Activated T-cell treated with anti-CD3 and anti-CD28 coated beads for 48 hours (primary cell): ENCODE measurements at places on chromosomes 1 and 21.

DNA sequence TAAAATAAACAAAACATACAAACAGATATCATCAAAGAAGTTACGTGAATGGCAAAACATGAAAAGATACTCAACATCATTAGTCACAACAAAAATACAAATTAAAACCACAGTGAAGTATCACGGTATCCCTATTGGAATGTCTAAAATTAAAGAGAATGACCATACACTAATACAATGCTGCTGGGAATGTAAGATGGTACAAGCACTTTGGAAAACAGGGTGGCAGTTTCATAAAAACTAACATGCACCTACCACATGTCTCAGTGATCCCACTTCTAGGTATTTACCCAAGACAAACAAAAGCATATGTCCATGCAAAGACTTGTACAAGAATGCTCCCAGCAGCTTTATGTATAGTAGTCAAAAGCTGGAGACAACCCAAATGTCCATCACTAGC, 69.1 kb downstream of the HSF2BP start:
- no peak for DNase-seq

GRCh38 chr1:98053471-98054366, 132.9 kb upstream of the DPYD start:
- peak; percentile 63 for DNase-seq

DNA sequence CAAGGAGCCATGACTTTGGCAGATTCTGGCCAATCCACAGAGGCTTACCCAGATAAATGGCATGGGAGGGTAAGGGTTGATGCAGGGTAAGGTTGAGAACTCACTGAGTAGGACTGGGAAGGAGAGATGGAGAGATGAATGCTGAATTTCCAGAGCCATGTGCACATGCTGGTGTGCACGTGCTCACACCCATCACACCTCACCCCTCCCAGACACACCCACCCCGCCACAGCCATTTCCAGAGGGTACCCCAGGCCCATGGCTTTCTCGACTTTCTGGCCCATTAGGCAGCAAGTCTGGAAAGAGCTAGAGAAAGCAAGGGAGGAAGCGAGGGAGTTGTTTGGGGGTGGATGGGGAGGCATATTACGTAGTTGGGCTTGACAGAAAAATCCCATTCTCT, 1.6 kb downstream of the CACNA1S start:
- DNase-seq: no peak

GRCh38 chr1:156419854-156420204, 50.8 kb downstream of the RHBG start:
- no peak for DNase-seq

- DNase-seq: no peak
Measured at GRCh38 chr1:10252508-10252907, 42.1 kb downstream of the KIF1B start.

- no peak for DNase-seq
Measured at GRCh38 chr21:46542588-46543124, 62.2 kb downstream of the S100B start.

- no peak for DNase-seq
Measured at GRCh38 chr1:152191260-152191659, 32.2 kb upstream of the RPTN start.

DNA sequence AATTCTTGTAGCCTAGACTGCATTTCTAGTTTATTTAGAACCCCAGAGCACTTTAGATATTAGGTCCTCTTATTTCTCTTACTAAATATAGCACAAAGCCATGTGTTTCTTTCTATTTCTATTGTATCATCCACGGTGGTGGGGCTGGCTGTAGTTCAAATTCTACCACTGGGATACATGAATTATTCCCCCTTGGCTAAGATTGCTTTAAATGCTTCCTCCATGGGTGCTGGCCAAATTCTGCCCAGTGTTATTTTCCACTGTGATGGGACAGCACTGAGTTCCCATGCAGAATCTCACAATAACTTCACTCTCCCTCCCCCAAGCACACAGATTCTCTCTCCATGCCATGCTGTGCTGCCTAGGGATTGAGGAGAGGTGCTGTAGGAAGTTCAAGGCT, 41.5 kb upstream of the GBP6 start:
- no peak for DNase-seq

- DNase-seq: no peak
Measured at GRCh38 chr1:74388855-74389254, 123.6 kb downstream of the LRRC53 start.

DNA sequence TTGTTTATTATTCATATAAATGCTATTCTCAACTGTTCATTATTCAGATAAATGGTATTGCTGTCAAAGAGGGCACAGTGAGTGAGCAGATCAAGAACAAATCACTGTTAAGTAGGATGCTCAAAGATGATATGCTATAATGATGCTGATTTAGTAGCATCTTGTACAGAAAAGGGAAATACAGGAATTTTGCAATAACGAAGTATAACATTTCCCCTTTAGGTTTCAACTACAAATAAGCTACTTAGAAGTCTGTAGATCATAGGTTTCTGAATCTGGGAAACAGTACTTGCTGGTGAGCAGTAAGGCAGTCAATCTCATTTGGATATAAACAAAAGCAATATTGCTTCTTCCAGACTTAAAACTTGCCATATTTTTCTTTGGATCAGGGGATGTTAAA, 27.3 kb upstream of the RCOR3 start:
- DNase-seq: no peak

DNA sequence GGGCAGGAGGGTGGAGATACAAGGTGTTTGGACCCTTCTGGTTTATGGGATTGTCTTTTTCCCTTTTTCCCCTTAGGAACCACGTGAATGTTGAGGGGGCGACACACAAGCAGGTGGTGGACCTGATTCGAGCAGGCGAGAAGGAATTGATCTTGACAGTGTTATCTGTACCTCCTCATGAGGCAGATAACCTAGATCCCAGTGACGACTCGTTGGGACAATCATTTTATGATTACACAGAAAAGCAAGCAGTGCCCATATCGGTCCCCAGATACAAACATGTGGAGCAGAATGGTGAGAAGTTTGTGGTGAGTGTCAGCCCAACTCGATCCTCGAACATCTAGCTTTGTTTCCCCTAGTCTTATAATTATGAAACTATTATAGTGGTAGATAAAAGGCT, 27.0 kb downstream of the SNX27 start:
- no peak for DNase-seq

DNA sequence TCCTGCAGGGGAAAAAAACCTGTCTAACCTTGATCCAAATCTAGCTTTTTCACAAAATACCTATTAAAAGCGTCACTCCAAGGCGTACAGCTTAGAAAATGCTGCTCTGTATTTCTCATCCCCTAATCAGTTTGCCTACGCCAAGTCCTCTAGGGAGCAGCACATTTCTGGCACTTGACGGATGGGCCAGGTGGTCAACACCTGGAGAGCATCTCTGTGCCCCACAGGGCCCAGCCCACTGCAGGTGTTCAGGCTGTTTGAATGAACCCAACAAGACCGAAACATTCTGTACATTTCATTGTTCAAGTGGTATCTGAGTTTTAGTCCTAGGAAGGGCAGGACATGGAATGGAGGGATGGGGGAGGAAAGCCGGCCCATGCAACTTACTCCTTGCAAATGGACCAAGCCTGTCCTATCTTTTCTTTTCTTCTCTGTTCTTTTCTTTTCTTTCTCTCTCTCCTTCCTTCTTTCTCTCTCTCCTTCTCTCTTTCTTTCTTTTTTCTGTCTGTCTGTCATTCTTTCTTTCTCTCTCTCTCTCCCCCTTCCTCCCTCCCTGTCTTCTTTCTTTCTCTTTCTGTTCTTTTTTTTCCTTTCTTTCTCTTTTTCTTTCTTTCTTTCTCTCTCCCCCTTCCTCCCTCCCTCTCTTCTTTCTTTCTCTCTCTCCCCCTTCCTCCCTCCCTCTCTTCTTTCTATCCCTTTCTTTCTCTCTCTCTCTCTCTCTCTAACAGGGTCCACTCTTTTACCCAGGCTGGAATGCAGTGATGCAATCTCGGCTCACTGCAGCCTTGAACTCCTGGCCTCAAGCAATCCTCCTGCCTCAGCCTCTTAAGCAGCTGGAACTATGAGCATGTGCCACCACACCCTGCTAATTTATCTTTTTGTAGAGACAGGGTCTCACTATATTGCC, 29.1 kb downstream of the IGFN1 start:
- DNase-seq: no peak

DNA sequence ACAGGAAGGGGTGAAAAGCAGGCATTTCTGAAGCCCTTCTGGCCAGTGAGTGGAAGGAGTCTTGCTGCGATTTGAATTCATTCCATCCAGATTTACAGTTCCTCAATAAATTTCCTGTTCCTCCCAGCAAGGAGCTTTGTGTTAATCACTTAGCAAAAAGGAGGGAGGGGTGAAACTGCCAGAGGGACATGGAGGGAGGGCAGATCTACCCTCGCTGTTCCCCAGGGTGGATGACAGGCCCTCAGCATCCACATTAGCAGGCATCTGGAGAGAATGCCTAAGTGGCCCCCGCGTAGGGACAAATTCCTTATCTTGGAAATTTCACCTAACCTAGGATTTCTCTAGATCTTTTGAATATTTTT, 1.2 kb downstream of the ETV3 start:
- no peak for DNase-seq

GRCh38 chr1:232980355-232980978, 30.1 kb downstream of the NTPCR start:
- no peak for DNase-seq

- no peak for DNase-seq
Measured at GRCh38 chr1:230240446-230241086, 173.5 kb downstream of the GALNT2 start.

- DNase-seq: no peak
Measured at GRCh38 chr1:9842781-9843575, 19.2 kb upstream of the CLSTN1 start.

DNA sequence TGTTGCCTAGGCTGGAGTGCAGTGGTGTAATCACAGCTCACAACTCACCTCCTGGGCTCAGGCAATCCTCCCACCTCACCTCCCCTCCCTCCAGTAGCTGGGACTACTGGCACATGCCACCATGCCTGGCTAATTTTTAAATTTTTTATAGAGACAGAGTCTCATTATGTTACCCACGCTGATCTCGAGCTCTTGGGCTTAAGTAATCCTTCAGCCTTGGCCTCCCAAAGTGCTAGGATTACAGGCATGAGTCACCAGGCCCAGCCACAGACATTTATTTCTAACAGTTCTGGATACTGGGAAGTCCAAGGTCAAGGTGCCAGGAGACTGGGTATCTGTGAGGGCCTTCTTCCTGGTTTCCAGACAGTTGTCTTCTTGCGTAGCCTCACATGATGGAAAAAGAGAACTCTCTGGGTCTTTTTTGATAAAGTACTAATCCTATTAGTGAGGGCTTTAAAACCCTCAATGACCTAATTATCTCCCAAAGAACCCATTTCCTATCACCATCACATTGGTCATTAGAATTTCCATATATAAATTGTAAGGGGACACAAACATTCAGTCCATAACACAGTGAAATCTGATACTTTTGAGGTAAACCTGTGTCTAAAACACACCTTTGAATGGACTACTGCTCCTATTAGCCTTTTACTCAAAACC, 67.9 kb downstream of the PHACTR4 start:
- DNase-seq: no peak

DNA sequence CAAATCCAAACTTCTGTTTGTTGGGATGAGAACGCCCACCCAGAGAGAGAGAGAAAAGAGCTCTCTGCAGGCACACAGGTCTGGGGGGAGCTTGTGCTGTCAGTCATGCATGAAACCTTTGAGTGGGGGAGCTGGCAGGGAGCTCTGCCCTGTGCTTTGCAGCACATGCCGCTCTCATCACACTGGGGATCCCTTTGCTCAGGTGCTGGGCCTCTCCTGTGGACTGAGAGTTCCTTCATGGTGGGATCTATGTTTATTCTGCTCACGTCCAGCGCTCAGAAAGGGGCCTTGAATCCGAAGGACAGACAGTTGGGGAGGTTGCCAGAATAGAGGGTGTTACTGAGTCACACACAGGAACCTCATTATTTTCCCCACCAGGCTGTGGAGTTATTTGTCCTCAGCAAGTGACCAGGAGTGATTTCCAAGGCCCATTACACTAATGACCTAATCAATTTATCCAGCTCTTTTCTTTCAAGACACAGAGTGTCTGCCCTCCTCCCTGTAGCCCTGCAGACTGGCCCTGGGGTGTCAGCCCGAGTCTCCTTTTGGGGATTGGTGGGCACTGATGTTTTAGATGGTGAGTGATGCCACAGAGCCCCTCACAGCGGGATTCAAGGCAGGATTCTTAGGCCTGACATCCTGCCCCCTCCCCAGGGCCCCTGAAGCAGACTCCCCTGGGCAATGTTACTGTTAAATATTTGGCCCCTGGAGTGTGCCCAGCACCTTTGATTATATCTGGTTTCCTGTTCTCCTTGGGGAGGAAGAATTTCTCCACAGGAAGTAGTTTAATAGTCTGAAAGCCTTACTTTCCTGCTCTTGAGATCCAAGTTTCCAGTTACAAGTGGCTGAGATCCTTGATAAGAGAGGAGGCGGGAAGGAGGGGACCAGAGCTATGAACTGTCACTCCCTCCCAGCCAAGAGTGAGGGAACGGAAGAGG, 22.3 kb downstream of the MYBPH start:
- DNase-seq: no peak

GRCh38 chr1:65793359-65793732, 651 bp downstream of the PDE4B start:
- DNase-seq: no peak

- no peak for DNase-seq
Measured at GRCh38 chr1:234997896-234998741, 130.5 kb downstream of the TOMM20 start.

DNA sequence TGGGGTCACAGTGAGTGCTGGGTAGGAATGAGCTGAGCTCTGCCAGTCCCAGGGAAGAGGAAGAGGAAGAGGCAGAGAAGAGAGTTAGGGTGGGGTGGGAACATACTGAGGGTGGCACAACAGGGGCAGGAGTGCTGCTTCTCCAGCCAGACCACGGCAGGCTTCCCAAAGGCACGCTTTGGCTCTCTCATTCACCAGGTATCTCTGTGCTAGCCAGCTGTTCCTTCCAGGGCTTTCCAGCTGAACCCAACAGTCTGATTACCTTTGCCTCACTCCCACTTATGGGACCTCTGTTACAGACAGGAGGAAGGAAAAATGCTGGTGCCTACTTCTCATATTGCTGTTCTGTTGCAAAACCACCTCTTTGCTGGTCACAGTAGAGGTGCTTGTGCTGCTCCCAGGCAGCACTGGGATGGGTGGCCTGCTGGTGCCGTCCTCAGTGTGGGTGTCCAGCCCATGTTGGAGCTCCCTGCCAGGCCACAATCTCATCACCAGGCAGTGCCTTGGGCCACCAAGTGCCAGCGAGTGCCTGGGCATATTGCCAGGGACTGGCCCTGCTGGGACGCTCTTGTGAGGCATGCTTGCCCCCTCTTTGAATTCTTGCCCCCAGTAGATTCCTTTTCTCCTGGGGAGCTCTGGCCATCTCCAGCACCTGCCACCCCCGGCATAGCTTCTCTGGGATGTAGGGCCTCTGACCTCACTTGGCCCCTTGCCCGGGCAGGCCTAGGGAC, 2.1 kb downstream of the ADORA1 start:
- no peak for DNase-seq

DNA sequence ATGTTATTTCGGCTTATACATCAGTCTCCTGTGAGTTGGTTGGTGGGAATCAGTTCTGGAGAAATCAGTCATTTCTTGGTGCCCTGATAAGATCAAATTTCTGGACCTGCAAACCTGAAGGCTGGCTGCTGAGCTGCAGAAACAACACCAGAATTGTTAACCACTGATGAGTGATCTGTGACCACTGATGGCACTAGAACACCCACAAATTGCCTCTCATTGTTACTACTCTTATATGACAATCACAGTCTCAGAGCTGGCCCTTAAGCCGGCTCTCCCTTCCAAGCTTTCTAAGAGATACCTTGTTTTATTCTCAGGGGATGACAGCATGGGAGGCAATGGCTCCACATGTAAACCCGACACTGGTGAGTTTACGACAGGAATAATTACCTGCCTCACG, 1.9 kb downstream of the C1orf162 start:
- DNase-seq: peak; percentile 27

- no peak for DNase-seq
Measured at GRCh38 chr1:22208973-22209378, 66.1 kb upstream of the WNT4 start.
